ENCODE measurements at places on chromosomes 1 and 21.

- DNase-seq: no peak
These were observed 8.3 kb downstream of the CFHR2 start for GRCh38 chr1:196951711-196952394.

- DNase-seq: no peak
These were observed 44.8 kb downstream of the PCNT start for GRCh38 chr21:46368533-46369285.

DNA sequence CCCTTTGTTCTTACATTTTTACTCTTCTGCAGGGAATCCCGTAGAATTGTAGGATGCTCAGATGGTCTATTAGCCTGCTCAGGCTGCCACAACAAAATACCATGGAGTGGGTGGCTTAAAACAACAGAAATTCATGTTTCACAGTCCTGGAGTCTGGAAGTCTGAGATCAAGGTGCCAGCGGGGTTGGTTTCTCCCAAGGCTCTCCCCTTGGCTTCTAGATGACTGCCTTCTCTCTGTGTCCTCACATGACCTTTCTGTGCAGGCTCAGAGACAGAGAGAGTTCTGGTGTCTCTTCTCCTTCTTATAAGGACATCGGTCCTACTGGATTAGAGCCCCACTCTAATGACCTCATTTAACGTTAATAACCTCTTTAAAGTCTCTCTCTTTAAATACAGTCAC lies 41.7 kb downstream of the HUNK start:
- no peak for DNase-seq

- DNase-seq: no peak
These were observed 5.0 kb downstream of the DMRTB1 start for GRCh38 chr1:53463961-53464899.

DNA sequence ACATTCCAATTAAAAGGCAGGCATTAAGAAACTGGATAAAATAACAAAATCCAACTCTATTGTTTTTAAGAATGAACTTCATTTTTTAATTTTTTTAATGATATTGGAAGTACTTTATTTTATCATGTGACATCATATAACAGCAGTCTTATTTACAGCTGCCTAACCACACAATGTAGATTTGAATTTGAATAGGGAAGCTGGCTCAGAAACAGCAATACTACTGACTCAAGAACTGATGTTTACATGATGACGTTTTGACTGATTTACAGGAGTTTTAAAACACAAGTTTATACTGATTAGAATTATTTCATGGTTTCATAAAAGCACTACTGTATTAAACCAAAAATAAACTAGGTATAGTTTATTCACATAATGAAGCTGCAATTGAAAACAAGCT lies 348.7 kb upstream of the NR5A2 start:
- no peak for DNase-seq

- no peak for DNase-seq
These were observed 653.4 kb downstream of the KIF26B start for GRCh38 chr1:245807954-245808719.

GRCh38 chr1:22426781-22427180 lies 24.9 kb upstream of the ZBTB40 start:
- no peak for DNase-seq

GRCh38 chr1:87084244-87084836 lies 169.9 kb downstream of the HS2ST1 start:
- peak; percentile 11 for DNase-seq

DNA sequence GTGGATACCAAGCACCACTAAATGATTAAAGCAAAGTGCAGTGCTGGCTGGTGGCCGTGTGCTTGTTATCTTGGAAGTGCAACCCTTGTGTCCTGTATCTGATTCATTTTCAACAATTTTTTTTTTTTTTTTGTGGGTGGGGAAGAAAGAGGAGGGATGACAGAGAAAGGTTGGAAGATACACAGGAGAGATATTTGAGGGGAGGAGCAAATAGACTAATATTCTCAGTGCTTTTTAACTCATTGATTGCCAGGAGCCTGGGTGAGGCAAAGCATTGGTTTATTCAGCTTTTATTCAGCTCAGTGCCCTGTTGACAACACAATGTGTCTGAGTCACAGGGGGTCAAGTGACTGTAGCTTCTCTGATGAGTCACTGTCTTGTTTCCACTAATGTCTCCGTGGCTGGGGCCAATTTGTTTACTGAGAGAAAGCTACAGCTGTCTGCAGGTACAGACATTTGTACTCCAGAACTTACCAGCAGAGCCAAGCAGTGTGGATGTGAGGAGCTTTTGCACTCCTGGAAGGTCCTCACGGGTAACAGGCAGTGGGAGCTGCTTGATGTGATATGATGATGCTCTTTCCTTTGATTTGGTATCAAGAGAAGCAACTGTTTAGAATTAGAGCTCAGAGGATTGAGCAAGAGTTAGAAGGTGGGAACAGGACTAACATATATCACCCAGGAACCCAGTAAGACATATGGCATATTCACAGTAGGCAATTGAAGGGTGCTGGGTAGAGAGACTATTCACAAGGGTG lies 23.6 kb upstream of the DNM3 start:
- DNase-seq: no peak

- DNase-seq: no peak
These were observed 138.3 kb upstream of the ETS2 start for GRCh38 chr21:38667291-38667870.

GRCh38 chr1:110829955-110830553 lies 42.9 kb upstream of the CD53 start:
- peak; percentile 14 for DNase-seq

DNA sequence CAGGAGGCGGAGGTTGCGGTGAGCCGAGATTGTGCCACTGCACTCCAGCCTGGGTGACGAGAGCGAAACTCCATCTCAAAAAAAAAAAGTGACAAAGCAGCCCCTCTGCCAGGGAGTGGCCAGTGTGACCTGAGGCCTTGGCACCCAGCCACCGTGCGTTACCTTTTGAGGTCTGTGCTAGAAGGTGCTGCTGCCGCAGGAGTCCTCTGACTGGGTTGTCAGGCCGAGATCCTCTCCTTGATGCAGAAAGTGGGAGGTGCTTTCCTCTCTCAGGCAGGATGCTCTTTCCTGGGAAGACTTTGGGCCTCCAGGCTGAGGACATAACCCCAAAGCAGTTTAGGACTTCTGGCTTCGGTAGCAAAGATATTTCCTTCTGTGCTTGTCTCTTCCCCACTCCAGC lies 280.5 kb upstream of the VAMP3 start:
- DNase-seq: no peak

- DNase-seq: no peak
These were observed 188.9 kb upstream of the MAP1LC3C start for GRCh38 chr1:242187816-242188215.

DNA sequence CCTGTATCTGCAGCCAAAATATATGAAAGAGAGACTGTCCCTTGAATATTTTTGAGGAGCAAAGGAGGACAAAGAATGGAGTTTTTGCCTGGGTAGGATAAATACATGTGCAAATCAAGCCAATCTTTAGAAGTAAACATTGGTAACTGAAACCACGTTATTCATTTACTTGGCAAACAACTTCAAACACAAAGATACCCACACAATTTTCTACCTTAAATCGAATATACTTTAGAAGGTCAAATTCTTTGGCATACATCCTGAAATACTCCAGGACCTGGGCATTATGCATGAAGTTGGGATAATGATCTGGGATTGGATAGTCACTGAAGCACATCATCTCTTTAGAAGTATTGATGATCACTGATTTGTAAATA lies 9.6 kb downstream of the FMO5 start:
- DNase-seq: no peak

DNA sequence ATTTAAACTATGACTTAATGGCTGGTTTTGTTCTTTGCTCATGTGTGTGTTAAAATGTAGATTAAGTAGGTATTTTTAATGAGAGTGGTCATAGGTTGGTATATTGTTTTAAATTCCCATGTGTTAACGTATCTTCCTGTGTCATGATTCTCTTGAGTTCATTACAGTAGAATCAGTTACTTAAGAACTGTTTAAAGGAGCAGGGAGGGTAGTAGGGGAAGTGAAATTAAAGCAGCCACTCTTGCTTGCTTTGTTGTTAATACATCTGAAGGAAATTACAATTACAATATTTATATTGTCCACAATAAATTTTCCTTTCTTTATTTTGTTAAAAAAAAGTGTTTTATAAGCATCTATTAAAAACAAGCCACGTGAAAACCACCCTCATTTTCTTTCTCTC lies 119.2 kb upstream of the KIAA1614 start:
- no peak for DNase-seq

GRCh38 chr21:35420656-35421055 lies 371.6 kb upstream of the RUNX1 start:
- DNase-seq: no peak
